ENCODE measurements at places on chromosomes 12 and 14.

DNA sequence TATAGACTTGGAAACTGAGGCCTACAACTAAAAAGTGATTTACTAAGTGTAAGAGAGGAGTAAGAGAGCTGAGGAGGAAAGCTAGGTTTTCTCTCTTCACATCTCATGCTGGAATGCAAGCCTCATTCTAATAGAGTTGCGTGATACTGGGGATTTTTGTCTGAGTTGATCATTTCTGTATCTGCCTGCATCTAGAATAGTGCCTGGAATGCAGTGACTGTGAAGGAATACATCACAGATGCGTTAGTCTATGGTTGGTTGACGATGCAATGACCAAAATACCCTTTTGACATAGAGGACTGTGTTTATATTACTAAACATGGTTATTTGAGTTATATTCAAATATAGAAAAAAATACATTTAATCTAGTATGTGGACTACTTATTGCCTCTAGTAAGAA is 9.2 kb upstream of the TMEM117 start:
- no peak for DNase-seq

DNA sequence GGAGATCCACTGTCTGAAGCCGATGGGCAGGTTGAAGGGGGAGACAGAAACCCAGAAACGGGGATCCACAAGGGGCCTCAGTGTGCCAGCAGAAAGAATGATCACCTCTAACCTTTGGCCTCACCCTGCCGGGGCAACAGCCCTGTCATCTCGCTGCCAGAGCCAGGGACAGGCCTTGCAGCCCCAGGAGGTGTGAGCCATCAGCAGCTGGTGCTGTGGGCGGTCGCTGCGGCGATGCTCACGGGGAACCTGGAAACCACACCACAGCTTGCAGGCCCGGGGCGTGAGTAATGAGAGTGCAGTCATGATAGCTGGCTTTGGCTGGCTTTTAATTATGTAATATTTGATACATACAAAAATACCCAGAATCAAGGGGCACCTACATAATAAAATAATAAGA is 4.7 kb upstream of the TTC7B start:
- no peak for DNase-seq

- DNase-seq, result no peak
These were observed 267.7 kb downstream of the AACS start for GRCh38 chr12:125332900-125333299.

GRCh38 chr14:29222671-29223268 is 456.2 kb downstream of the FOXG1 start:
- no peak for DNase-seq

GRCh38 chr14:104317975-104318557 is 179.7 kb downstream of the KIF26A start:
- DNase-seq, result no peak

GRCh38 chr12:85733221-85733840 is 102.9 kb downstream of the RASSF9 start:
- no peak for DNase-seq

- no peak for DNase-seq
These were observed 454.7 kb upstream of the PRICKLE1 start for GRCh38 chr12:43044241-43044640.

DNA sequence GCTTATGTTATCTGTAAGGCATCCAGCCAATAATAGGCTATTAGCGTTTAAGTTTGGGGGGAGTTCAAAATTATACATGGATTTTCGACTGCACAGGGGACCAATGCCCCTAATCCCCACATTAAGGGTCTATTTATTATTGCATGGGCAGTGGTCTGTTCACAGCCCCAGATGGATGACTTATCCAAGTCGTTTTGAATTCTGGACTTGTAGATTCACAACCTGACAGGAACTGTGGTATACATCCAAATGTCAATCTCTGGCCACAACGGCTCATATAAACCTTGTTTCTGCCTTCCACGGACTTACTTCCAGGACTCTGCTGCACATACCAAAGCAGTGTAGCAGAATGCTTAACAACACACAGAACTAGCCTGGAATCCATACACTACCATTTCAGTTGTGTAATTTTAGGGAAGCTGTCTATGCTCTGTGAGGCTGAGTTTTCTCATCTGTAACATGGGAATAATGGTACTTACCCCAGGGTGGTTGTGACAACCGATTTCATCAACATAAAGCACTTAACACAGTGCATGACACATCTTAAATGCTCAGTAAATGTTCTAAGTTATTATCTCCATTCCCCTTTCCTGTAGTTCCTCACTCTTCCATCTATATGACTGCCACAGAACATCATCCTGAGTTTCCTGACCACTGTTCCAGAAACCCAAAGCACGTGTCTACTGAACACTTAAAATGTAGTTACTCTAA is 3.7 kb downstream of the DDX24 start:
- no peak for DNase-seq
